Thoracic aorta (tissue), 2 donors: ENCODE measurements at places on chromosomes 1 and 21. TPM values are rescaled to one million over a fixed set of nuclear protein-coding genes. Genes with fewer than 3 reads are reported as not detected.

GRCh38 chr1:234841281-234841680 lies 231.3 kb upstream of the IRF2BP2 start:
- no peak overlapping the region for H3K4me3 ChIP-seq
- H3K27me3 ChIP-seq, result no peaks in the 10 kb centered on the region
- no peak for DNase-seq
- H3K27ac ChIP-seq, result no peak overlapping the region
- peaks cover 6% of the 10 kb centered on the region for H3K4me1 ChIP-seq

DNA sequence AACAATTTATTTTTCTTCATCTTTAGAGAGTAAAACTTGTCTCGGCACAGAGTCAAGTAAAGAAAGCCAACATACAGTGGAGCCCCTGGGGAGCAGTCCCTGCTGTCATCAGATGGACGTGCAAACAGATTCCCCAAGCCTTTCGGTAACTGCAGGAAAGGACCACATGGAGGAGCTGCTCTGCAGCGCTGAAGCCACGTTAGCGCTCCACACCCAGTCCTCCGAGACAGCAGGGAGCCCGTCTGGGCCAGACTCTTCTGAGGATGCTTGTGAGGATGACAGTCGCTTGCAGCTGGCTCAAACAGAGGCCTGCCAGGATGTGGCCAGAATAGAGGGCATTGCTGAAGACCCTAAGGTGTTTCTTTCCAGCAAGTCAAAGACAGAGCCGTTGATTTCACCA lies 77.1 kb upstream of the SCCPDH start:
- H3K4me1 ChIP-seq, result no peaks in the 10 kb centered on the region
- DNase-seq, result no peak
- no peaks in the 10 kb centered on the region for H3K27me3 ChIP-seq
- no peak overlapping the region for H3K27ac ChIP-seq
- H3K36me3 ChIP-seq, result peaks cover 25% of the 10 kb centered on the region

SPRR2B gene
- total RNA-seq, result not detected

DNA sequence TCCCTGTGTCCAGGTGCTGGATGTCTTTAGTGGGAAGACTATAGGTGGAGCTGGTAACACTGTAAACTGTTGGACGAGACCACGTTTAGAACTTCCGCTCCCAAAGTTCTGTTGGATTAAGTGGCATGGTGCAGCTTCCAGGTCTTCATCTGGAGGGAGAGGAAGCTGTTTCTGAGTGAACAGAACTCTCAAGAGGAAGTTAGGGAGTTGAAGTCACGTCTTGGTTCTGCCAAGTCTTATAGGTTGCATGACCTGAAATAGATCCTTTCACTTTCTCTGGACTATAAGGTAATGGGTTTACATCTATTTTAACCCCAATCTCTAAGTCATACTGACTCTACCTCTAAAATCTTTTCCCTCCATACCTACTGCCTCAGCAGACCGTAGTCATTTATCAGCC lies 97.4 kb upstream of the TNR start:
- no peak for DNase-seq
- no peak overlapping the region for H3K27ac ChIP-seq
- H3K4me1 ChIP-seq, result peaks cover 4% of the 10 kb centered on the region
- H3K27me3 ChIP-seq, result no peaks in the 10 kb centered on the region

DNA sequence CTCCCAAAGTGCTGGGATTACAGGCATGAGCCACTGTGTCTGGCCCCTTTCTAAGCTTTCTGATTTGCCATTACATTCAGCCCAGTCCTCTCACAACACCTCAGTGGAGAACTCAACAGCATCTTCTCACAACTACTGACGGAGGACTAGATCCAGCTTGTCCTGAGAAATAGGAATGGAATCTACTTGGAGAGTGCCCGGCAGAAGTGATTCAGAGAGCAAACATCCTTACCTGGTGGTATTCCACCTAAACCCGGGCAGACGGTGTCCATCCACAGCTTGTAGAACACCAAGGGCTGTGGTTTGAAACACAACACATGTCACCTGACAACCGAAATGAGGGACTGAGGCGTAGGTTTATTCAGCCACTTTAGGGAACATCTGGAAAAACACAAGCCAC lies 28.8 kb upstream of the CCSAP start:
- no peaks in the 10 kb centered on the region for H3K4me1 ChIP-seq
- no peak overlapping the region for H3K27ac ChIP-seq
- no peaks in the 10 kb centered on the region for H3K36me3 ChIP-seq
- no peaks in the 10 kb centered on the region for H3K27me3 ChIP-seq

GRCh38 chr1:33328817-33329216 lies 7.9 kb upstream of the A3GALT2 start:
- no peak for DNase-seq
- H3K27ac ChIP-seq, result no peak overlapping the region
- H3K27me3 ChIP-seq, result no peaks in the 10 kb centered on the region
- H3K36me3 ChIP-seq, result peaks cover 97% of the 10 kb centered on the region
- no peak overlapping the region for H3K4me3 ChIP-seq

DNA sequence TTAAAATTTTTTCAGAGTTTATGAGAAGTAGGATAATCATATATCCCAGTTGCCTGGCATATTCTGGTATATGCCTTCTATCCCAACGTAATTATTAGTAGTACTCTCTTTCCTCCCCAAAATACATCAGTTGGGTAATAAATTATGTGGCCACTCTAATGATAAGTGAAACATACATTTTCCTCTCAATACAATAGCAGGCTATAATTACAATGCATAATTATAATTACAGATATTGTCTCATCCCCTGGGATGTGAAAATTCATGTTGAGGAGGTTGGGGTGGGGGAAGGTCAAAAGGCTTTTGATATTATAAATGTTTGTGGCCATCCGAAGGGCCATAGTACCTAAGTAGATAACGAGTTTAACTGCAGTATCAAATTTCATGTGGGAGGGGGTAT lies 277.1 kb downstream of the ST6GALNAC3 start:
- H3K27me3 ChIP-seq, result no peaks in the 10 kb centered on the region
- H3K27ac ChIP-seq, result no peak overlapping the region
- H3K36me3 ChIP-seq, result no peaks in the 10 kb centered on the region
- H3K4me3 ChIP-seq, result no peak overlapping the region

GRCh38 chr1:97092824-97093223 lies 371.2 kb downstream of the PTBP2 start:
- no peaks in the 10 kb centered on the region for H3K36me3 ChIP-seq
- H3K4me1 ChIP-seq, result no peaks in the 10 kb centered on the region
- no peaks in the 10 kb centered on the region for H3K27me3 ChIP-seq
- no peak overlapping the region for H3K4me3 ChIP-seq
- no peak overlapping the region for H3K27ac ChIP-seq

FCRL4 gene
- not detected for total RNA-seq

DNA sequence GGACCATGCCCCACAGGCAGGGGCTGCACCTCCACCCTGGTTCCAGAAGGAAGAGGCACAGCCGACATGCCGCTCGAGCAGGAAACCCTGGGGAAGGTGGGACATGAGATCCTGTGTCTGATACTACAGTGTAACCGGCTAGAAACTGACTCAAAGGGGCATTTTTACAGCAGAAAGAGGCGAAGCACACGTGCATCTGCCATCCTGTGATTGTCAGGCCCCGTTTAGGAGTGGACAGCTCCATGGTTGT lies 62.7 kb downstream of the SIK1 start:
- DNase-seq, result no peak
- no peaks in the 10 kb centered on the region for H3K4me1 ChIP-seq
- H3K4me3 ChIP-seq, result no peak overlapping the region

- H3K36me3 ChIP-seq, result no peaks in the 10 kb centered on the region
- H3K27me3 ChIP-seq, result no peaks in the 10 kb centered on the region
- H3K4me1 ChIP-seq, result peaks cover 28% of the 10 kb centered on the region
- H3K4me3 ChIP-seq, result no peak overlapping the region
Observed at GRCh38 chr1:214416417-214416816, 135.0 kb downstream of the PTPN14 start.

DNA sequence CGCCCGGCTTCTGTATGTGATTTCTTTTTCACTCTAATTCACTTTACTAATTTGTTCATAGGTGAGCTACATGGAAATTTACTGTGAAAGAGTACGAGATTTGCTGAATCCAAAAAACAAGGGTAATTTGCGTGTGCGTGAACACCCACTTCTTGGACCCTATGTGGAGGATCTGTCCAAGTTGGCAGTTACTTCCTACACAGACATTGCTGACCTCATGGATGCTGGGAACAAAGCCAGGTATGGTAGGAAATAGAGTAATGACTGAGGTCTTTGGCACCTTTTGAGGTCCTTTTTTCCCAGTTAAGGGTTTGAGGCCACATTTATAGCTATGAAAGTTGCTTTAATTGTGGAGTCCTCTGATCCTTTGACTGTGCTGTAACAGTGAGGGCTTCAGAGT lies 56.9 kb downstream of the KIF1B start:
- H3K36me3 ChIP-seq, result peaks cover 24% of the 10 kb centered on the region
- H3K4me3 ChIP-seq, result no peak overlapping the region
- DNase-seq, result no peak
- H3K27ac ChIP-seq, result no peak overlapping the region
- peaks cover 15% of the 10 kb centered on the region for H3K4me1 ChIP-seq
- H3K27me3 ChIP-seq, result no peaks in the 10 kb centered on the region

SMG5 gene
- 57.8 TPM for total RNA-seq

- peak overlapping the region; percentile 26 for H3K4me3 ChIP-seq
- peaks cover 9% of the 10 kb centered on the region for H3K4me1 ChIP-seq
- H3K27me3 ChIP-seq, result no peaks in the 10 kb centered on the region
- no peak for DNase-seq
Observed at GRCh38 chr21:36478941-36479340, 981 bp downstream of the CLDN14 start.

DNA sequence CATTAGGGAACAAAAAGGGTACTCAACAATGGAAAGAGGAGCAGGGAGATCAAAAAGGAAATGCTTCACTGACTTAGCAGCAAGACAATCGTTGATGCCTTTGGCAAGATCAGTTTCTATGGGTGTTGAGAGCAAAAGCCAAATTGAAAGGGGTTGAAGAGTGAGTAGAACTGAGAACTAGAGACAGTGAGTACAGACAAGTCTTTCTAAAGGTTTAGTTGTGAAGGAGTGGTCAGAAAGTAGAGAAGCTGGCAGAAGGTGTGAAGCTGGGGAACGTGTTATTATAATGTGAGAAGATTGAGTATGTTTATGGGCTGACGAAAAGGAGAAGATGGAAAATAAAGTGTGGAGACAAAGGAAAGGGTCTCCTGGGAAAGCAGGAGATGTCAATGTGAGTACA lies 221.2 kb upstream of the USP25 start:
- no peaks in the 10 kb centered on the region for H3K4me1 ChIP-seq
- no peaks in the 10 kb centered on the region for H3K27me3 ChIP-seq
- H3K36me3 ChIP-seq, result no peaks in the 10 kb centered on the region
- H3K27ac ChIP-seq, result no peak overlapping the region
- DNase-seq, result no peak
- H3K4me3 ChIP-seq, result no peak overlapping the region

FCAMR gene
- not detected for total RNA-seq

GRCh38 chr1:181359012-181359411 lies 124.3 kb upstream of the CACNA1E start:
- H3K4me3 ChIP-seq, result no peak overlapping the region
- no peaks in the 10 kb centered on the region for H3K36me3 ChIP-seq
- no peaks in the 10 kb centered on the region for H3K27me3 ChIP-seq
- no peak for DNase-seq

TRIM67 gene
- total RNA-seq, result not detected

GRCh38 chr1:64866689-64867088 lies 99.7 kb downstream of the JAK1 start:
- H3K27me3 ChIP-seq, result no peaks in the 10 kb centered on the region
- H3K36me3 ChIP-seq, result peaks cover 40% of the 10 kb centered on the region
- no peak for DNase-seq
- no peak overlapping the region for H3K4me3 ChIP-seq
- no peak overlapping the region for H3K27ac ChIP-seq
- no peaks in the 10 kb centered on the region for H3K4me1 ChIP-seq

- H3K4me3 ChIP-seq, result no peak overlapping the region
- DNase-seq, result no peak
- H3K27me3 ChIP-seq, result no peaks in the 10 kb centered on the region
- H3K27ac ChIP-seq, result no peak overlapping the region
Observed at GRCh38 chr1:70487910-70488665, 77.0 kb downstream of the CTH start.

DNA sequence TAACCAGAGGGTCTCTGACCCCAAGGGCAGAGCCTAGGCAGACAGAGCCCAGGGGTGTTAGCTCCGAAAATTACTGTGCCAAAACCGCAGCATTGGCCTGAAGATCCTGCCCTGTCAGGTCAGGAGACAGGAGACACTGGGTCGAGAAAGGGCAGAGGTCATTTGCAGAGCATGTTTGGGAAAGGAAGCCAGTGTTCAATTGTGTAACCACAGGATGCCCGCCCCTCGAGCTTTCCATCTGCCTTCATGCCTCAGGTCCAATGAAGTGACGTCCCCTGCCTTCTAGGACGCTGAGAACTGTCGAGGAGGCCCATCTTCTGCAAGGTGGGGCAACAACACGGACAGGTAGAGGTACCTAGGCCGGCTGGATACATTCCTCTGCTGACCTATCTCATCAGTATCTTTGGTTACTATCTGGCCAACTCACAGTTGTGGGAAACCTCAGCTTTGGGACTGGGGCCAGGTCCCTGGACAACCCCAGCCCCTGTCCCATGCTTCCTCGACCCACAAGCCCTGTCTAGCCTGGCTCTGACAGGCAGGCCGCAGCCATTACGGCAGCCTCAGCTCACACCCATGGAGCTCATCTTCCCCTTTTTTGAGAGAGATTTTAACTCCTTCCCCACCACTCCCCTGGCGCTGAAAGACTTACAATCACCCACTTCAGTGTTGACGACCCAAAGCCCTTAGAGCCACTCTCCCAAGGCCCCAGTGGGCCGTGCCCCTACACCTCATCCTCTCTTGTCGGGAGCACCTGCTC lies 1.3 kb downstream of the ARL8A start:
- H3K4me1 ChIP-seq, result peaks cover 36% of the 10 kb centered on the region
- H3K4me3 ChIP-seq, result peak overlapping the region; percentile 93
- no peak for DNase-seq
- H3K27ac ChIP-seq, result peak overlapping the region; percentile 85

GRCh38 chr1:26994787-26995517 lies 1.5 kb downstream of the TRNP1 start:
- no peaks in the 10 kb centered on the region for H3K27me3 ChIP-seq
- H3K4me1 ChIP-seq, result peaks cover 25% of the 10 kb centered on the region
- peak overlapping the region; percentile 25 for H3K27ac ChIP-seq
- peak overlapping the region; percentile 92 for H3K4me3 ChIP-seq
- H3K36me3 ChIP-seq, result no peaks in the 10 kb centered on the region
- no peak for DNase-seq

TCP10L gene
- not detected for total RNA-seq

DNA sequence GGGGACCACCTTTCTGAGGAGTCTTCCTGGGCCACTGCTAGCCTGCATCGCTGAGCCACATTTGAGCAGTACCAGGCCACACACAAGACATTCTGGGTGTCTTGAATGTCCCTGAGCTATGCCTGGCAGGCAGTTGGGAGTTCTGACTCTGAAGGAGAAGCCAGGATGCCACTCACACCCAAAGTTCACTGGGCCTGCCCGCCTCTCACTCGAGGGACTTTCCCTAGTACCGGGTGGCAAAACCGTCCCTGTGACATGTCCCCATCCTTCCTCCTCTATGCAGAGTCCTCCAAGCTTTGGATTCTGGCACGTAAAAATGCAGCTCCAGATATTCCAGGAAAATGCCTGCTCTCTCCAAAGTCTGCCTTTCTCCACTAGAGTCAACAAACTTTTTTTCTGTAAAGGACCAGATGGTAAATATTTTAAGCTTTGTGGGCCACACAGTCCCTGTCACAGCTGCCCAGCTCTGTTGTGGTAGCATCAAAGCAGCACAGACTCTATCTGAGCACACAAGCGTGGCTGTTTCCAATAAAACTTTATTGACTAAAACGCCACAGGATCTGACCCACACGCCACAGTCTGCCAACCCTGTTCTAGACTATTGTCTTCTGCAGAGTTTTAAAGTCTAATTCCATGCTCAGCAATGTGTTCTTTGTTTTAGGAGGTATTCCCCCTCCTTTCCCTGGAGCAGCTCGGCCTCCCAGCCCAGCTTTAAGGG lies 19.2 kb upstream of the GUCA2B start:
- no peaks in the 10 kb centered on the region for H3K36me3 ChIP-seq
- H3K4me3 ChIP-seq, result no peak overlapping the region
- no peaks in the 10 kb centered on the region for H3K4me1 ChIP-seq
- no peak for DNase-seq
- H3K27me3 ChIP-seq, result no peaks in the 10 kb centered on the region
